ENCODE measurements at places on chromosomes 13 and 19.

DNA sequence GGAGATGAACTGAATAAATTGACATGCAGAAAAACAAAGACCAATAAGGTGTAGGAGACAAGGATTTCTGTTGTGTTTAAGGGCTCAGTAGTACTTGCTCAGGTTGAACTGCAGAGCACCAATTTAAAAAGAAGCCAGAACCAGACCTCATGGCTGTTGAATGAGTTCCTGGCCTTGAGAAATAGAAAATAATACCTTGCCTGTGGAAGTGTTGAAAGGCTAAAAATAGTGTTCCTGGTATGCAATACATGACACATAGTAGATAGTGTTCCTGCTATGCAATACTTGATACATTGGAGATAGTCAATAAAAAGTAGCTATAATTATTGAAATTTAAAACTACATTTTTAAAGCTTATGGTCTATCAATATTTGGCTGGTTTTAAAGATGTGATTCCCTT is 595.8 kb downstream of the PCDH9 start:
- no peak for DNase-seq

GRCh38 chr13:50026788-50027473 is 11.7 kb downstream of the KCNRG start:
- no peak for DNase-seq

DNA sequence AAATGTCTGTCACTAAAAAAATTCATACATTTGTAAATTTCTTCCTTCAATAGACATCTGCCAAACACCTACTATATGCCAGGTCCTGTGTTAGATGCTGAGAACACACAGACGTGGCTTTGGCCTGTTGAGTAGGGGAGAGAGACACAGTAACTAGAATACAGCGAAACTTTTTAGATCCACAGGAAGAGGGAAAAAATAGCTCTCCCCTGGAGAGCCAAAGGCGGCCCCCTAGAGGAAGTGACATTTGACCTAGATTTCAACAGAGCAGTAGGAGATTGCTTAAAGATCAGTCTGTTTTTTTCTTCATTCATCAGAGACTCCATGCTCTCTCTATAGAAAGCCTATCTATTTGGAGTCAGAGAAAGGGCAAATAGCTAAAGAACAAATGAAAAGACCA is 11.3 kb downstream of the LCP1 start:
- DNase-seq: no peak

DNA sequence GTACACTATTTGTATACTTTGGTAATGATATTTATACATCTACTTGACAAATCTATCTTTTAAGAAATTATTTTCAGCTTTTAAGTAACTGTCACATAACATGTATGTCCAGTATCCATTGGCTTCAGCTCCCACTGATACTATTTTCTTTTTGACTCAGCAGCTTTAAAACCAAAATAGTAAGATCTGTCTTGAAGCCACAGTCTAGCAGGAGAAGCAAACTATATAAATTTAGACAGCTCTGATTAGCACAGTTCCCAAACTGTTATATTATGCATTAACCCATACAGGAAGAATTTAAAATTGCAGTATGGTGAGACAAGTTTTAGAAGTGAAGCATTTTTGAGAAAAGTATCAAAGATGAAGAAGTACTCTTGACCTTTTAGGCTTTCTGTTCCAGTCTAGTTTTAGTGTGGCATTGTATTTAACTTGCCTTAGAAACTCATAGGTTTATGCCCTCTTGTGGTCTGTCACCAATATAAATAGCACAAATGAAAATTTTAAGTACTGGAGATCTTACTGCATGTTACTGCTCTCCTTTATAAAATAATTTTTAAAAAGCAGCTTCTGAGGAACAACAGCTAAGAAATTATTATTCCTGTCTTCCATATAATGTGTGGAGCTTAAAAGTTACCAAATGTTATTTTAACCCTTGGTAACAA is 24.7 kb downstream of the URI1 start:
- DNase-seq: no peak

GRCh38 chr13:107937848-107938247 is 277.5 kb downstream of the LIG4 start:
- DNase-seq: no peak

DNA sequence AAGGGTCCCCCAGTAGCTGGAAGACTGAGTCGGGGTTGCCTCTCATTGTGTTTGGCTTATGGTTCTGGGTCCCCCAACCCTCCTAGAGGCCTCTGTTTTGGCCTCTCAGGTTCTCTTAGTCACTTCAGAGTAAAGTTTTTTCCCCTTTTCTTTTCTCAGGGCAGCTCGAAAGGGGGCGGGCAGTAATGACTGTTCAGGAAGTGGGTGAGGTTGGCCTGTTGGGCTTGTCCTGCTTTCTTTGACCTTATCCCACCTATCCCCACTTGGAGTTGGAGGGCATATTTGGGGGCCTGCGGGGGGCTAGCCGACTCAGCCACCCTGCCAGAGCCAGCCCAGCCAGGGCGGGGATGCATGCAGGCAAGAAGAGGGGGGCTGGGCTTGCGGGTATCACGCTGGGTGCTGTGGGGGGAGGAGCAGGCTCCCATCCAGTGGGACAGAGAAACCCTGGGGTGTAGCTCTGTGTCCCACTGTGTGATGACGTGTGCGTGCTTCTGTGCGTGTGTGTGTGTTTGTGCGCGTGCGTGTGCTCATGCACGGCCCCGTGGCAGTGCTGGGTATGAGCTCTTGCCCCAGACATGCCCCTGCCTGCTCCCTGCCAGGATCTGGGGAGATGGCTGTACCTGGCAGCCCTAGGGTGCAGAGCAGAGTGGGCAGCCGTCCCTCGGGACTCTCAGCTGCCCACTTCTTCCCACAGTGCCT is 1.4 kb downstream of the CIC start:
- peak; percentile 59 for DNase-seq

DNA sequence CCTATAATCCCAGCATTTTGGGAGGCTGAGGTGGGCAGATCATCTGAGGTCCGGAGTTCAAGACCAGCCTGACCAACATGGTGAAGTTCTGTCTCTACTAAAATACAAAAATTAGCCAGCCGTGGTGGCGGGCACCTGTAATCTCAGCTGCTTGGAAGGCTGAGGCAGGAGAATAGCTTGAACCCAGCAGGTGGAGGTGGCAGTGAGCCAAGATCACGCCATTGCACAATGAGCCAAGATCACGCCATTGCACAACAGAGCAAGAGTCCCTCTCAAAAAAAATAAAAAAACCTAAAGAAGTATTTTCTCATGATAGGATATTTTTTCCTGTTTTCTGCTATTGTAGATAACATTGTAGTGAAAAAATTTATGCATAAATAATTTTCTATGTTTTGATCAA is 13.3 kb downstream of the IFT88 start:
- DNase-seq: no peak

GRCh38 chr13:94419304-94419924 is 60.1 kb downstream of the DCT start:
- no peak for DNase-seq

DNA sequence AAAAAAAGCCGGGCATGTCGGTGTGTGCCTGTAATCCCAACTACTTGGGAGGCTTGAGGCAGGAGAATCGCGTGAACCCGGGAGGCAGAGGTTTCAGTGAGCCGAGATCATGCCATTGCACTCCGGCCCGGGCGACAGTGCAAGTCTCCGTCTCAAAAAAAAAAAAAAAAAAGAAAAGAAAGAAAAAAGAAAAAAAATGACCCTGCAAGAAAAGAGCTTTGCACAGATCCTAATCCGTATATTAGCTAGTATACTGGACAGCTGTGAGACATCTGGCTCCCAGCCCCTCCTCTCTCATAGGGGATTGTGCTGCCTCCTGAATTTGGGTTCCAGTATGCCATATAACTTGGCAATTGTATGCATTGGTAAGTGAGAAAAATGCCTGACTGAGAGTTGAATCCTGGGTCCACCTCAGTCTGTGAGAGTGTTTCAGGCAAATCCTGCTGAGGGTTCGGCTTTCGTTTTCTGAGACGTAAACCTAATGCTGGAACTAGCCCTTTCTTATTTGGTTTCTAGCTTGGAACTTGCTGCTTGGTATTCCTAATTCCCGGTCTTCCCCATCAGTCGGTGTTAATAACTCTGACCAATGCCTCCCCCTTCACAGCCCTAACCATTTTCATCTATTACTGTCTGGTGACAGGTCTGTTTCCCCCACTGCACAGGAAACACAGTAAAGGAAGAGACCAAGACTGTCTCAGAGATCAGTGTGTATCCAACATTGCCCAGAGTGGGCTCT is 1.3 kb upstream of the AKT2 start:
- DNase-seq: no peak

DNA sequence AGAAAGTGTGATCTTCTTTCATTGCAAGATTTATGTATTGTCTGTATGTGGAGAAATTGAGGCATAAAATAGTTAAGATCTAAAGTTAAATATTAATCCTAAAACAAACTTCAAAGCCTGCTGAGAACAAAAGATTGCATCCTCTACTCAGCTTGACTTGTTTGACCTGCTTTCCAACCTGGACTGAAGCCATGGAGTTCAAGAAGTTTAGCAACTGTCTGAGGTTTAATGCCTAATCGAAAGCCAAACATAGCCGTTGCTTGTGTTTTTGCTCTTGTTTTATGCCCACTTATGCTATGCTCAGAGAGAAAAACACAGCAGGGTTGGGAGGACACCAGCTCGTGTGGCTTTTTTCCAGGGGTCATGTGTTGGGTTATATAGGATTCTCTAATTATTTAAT is 135.6 kb downstream of the NUFIP1 start:
- no peak for DNase-seq

DNA sequence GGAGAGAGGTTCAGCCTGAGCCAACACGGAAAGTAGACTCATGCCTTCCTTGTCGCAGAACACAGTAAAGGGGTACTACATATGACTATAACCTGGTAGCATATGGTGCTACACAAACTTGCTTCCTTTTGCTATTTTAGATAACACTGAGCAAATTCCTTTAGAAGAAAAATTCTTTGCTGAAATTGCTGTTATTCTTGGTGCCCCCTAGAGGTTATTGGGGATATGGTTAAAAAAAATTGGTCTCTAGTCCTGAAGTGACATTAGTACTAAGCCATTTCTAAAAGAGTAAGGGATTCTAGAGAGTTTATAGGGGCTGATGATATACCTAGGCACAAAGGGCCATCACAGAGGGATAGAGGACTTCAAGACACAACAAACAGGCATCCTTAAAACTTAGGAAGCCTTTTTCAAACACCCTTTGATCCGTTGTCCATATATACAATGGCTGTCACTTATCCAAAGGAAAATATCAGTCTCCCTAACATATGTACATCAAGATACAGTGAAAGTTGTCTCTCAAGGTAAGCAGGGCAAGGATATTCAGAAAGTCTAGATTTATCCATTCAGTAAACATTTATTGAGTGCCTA is 13.9 kb upstream of the HS6ST3 start:
- no peak for DNase-seq

DNA sequence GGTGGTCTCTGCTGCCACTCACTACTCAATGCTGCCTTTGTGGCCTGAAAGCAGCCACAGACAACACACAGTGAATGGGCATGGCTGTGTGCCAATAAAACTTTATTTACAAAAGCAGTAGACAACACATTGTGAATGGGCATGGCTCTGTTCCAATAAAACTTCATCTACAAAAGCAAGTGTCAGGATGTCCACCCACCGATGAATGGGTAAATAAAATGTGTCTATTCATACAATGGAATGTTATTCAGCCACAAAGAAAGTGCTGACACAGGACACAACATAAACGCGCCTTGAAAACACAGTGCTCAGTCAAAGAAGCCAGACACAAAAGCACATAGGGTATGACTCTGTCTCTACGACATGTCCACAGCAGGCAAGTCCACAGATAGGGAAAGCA is 20.1 kb downstream of the ZSCAN5A start:
- no peak for DNase-seq

GRCh38 chr19:32397671-32398101 is 7.9 kb upstream of the DPY19L3 start:
- no peak for DNase-seq

DNA sequence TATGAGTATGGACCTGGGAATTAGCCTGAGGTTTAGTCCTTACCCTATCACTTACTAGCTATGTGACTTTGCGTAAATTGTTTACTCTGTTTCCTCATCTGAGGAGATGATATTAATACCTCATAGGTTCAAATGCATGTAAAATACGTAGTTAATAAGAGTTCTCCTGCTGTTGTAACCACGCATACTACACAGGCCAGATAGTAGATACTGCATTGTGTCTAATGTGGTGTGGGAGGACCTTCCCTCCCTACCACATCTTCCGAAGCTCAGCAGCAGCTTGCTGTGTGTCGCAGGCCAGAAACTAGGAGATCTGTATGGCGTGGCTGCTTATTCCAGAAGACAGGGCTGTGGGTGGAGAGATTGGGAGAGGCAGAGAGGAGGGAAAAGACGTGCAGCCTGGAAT is 23.0 kb downstream of the GTF2F2 start:
- no peak for DNase-seq

- DNase-seq: no peak
Observed at GRCh38 chr19:46620267-46620666, 4.6 kb downstream of the PTGIR start.

- peak; percentile 76 for DNase-seq
Observed at GRCh38 chr19:35247526-35248309, 1.1 kb upstream of the LSR start.

GRCh38 chr19:13765395-13766094 is 1.2 kb downstream of the MRI1 start:
- no peak for DNase-seq

DNA sequence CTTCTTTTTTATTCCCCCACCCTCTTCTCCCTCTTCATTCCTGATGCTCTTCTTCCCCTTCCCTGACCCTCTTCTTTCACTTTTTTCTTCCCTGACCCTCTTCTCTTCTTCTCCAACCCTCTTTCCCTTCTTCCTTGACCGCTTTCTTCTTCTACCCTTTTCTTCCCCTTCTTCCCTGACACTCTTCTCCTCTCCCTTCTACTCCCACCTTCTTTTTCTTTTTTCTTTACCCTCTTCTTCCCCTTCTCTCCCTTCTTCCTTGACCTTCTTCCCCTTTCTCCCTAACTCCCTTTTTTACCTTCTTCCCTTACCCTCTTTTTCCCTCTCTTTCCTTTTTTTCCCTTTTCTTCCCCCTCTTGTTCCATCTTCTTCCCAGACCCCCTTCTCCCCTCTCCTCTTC is 931.3 kb downstream of the UQCRFS1 start:
- no peak for DNase-seq

GRCh38 chr13:100300708-100301107 is 211.8 kb downstream of the PCCA start:
- DNase-seq: no peak

Measured in CD8-positive, alpha-beta T cell (primary cell).